ENCODE measurements at places on chromosomes 1 and 21.

GRCh38 chr1:109255678-109256077 lies 6.3 kb downstream of the CELSR2 start:
- no peak for DNase-seq

GRCh38 chr21:38340131-38340530 lies 83.3 kb downstream of the KCNJ15 start:
- no peak for DNase-seq

DNA sequence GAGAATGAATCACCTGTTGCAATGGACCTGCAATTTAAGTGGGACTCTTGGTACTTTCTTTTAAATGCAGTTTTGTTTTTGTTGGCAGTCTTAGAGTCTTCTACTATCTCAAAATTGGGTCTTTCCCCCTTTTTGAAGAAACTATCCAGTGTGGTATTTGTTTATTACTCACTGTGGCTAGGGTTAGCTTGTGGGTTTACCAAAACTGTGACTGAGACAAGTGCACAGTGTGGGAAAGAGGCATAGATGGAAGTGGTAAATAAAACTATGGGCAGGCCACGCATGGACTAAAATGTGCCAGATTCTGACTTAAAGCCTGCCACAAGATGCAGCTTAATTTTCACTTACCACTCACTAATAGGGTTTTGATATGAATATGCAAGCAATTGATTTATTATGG lies 1441.7 kb downstream of the PLA2G4A start:
- no peak for DNase-seq

GRCh38 chr1:66311092-66311491 lies 222.9 kb upstream of the SGIP1 start:
- no peak for DNase-seq

GRCh38 chr21:45019887-45020537 lies 54.4 kb upstream of the ADARB1 start:
- no peak for DNase-seq

DNA sequence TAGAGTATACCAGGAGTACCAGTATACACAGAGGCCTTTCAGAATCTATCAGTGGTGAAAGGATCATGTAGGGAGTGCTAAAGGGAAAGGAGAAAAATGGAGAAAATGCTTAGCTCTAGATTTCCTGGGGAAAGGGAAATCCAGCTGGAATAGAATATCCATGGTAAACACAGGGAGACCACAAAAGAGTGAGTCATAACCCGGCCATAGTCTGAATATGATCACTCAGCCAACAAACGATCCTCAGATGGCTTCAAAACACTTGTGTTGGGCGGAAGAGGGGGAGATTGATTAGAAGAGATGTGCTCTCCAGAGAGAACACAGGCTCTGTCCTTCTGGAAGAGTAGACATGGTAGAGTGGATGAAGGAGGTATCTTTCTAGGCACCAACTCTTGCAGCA lies 180.6 kb downstream of the PAPPA2 start:
- no peak for DNase-seq

DNA sequence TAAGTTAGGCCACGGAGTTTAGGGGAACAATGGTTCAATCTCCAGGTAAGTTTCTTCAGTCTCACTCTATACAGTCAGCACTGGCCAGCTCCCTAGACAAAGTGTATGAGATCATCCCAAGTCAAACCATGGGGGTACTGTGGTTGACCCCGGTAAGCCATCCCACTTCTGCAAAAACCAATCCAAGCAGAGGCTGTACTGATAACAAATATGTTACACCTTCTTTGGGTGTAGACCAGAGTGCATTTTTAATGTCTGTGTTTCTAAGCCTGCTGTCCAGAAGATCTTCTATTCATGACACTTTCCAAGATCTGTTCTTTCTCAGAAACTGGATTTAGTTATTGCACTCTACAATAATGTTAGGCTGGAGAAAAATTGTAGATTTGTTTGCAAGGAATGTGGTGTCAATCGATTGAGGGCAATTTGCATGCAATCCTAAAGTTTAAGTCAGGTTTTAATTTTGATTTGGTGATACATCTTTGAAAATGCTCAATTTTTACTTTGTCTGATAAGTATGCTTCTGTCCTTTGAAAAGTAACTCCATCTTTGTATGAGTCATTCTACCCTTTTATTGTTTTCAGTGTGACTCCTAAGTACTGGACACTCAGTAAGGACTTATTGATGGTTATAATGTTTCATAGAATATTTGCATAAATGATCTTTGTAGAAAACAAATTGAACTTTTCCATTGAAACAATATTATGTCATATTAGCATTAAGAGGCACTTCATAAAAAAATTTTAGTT lies 152.4 kb downstream of the HLX start:
- no peak for DNase-seq

GRCh38 chr21:17911628-17912027 lies 92.5 kb upstream of the C21orf91 start:
- no peak for DNase-seq

- DNase-seq: no peak
Measured at GRCh38 chr1:184533049-184533448, 146.2 kb downstream of the C1orf21 start.

- no peak for DNase-seq
Measured at GRCh38 chr1:100517515-100517914, 20.4 kb upstream of the GPR88 start.

DNA sequence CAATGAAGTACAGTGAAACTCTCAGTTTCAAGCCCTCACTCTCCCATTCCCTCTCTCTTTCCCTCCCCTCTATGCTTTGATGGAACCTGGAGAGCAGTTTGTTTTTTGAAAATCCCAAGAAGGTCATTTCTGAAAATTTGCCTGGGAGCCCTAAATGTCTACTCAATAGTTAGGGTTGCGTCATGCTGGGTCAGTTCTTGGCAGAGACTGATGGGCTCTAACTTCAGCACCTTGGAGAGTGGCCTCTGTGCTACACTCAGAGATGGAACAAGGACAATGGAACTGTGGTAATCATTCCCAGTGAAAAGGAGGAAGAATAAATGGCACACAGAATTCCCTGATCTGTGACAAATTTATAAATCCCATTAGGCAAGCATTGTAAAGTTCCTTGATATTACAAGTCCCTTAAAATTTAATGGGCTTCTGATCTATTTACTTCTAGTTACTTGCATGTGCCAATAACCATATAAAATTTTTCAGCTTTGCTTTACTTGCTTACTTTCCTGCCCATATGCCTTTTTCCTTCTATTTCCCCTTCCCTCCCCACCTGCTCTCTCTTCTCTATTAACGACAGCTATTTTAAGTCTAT lies 182.9 kb upstream of the KCND3 start:
- DNase-seq: no peak

- DNase-seq: no peak
Measured at GRCh38 chr1:13662493-13662892, 37.5 kb upstream of the PRDM2 start.

- no peak for DNase-seq
Measured at GRCh38 chr1:209341146-209341545, 242.4 kb upstream of the CAMK1G start.

- DNase-seq: no peak
Measured at GRCh38 chr1:921011-921837, 2.5 kb upstream of the SAMD11 start.

DNA sequence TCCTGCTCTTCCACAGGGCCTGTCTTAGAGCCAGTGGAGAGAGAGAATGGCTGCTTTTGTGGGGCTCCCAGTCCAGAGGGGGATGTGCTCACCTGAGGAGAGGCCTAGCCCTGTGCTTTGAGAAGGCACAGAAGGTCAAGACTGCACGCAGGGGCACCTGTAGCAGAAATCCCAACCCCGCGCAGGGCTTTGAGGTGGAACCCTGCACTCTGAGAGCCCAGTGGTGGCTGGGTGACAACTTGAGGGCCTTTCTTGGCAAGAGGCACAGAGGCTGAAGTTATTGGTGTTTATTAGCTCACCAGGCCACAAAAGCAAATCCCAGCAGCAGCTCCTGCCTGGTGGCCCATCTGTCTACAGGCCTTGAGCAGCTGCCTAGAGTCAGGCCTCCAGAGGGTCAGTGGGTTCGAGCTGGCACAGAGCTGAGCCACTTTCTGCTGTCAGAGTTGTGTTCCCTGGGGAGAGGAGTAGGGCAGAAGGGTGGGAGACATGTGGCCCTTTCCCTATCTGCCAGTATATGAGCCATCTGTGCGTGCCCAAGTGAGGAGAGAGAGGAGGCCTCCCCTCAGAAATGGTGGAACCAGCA lies 31.4 kb downstream of the SZRD1 start:
- no peak for DNase-seq

GRCh38 chr1:53987880-53988279 lies 30.1 kb downstream of the LDLRAD1 start:
- DNase-seq: no peak

GRCh38 chr1:37722181-37723071 lies 30.1 kb downstream of the CDCA8 start:
- DNase-seq: no peak

DNA sequence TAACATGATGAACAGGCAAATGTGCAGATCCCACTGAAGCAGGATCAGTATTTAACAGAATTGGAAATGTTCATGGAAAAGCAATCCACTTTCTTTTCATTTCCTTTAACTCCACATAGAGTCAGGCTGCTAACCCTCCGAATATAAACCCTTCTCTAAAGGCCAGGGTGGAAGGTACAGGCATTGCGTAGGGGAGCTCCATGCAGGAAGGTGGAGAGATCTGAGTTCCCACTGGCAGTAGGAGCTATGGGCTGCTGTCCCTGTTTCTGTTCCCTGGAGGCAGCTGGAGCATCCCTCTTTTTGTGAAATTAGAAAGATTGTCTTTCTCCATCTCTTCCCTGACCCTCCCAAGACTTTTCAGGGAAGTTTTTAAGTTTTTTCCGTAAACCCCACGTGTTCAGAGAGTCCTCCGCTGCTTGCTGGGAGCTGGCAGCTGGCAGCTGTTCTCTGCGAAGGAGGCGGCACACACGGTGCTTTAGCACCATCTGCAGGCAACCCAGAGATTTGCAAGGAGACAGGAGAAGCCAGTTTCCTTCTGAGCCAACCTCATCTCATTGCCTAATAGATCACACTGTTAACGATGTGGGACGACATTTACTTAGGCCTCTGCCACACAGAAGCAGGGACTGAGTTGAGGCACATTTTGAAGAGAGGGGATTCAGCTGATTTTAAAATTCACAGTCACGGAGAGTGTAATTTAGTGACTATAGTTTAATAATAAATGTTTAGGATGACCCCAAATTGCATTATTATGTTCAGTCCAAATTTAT lies 55.4 kb upstream of the HOOK1 start:
- DNase-seq: peak; percentile 12

- no peak for DNase-seq
Measured at GRCh38 chr1:19468397-19468956, 16.9 kb downstream of the CAPZB start.

DNA sequence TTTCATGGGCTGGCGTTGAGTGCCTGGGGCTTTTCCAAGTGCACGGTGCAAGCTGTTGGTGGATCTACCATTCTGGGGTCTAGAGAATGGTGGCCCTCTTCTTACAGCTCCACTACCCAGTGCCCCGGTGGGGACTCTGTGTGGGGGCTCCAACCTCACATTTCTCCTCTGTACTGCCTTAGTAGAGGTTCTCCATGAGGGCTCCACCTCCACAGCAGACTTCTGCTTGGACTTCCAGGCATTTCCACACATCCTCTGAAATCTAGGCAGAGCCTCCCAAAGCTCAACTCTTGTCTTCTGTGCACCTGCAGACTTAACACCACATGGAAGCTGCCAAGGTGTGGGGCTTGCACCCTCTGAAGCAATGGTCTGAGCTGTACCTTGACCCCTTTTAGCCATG lies 82.1 kb downstream of the CCDC18 start:
- DNase-seq: no peak

- DNase-seq: no peak
Measured at GRCh38 chr1:108585313-108585712, 25.4 kb downstream of the EEIG2 start.

GRCh38 chr1:156741481-156741983 lies 644 bp upstream of the MRPL24 start:
- no peak for DNase-seq

DNA sequence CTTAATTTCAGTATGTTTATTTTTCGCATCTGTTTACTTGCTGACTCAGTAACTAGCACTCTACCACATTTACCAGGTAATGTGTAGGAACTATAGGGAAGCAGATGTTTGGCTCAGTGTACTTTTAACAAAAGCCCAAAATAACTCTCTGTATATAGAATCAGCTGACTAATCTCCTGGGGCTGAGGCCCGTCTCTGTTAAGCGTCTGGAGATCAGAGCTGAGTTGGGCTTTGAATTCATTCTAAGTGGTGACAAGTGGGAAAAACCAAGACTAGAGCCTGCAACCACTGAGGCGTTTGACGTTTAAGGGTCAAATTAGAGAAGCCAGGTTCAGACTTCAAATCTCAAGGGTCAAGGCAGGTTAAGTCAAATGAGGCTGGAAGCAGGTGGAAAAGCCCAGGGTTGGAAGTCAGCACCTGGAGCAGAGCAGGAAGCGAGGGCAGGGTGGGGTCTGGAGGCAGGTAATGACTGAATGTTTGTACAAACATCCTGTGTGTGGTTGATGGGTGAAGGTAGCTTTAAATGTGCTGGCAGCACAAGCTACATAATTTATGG lies 56.8 kb upstream of the LYST start:
- no peak for DNase-seq

DNA sequence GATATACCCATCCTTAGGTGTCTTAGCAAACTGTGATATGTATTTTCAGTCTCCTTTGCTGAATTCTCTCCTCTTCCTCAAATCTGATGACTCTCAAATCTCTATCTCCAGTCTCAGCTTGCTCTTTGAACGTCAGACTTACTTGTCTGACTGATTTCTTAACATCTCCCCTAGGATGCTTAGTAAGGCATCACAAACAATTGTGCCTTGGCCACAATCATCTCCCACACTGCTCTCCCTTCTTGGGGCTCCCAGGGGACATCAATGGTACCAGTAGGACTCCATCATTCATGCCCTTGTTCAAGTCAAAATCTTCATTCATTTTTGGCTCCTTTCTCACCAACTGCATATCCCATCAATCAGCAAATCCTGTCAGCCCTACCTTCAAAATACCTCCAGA lies 42.0 kb downstream of the GNG12 start:
- no peak for DNase-seq

DNA sequence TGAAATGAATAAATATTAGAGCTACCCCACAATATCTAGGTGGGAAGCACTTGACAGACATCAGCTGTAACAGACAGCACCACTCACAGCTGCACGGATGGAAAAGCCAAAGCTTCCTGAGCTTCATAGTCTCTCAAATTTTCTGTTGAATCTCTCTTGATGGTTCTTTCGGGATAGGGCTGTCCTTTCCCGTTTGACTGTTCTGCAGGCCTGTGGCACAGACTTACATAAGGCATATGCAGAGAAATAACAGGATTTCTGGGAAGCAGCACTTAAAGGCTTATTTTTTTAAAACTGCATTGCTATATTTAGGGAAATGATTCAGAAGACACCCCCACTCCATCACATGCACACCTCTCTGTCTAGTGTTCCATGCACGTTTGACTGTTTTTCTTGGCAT lies 77.5 kb downstream of the ZNF648 start:
- DNase-seq: no peak

- DNase-seq: no peak
Measured at GRCh38 chr1:180859306-180859705, 53.4 kb upstream of the KIAA1614 start.

All from esophagus squamous epithelium (tissue), 5 donors.